ENCODE measurements at places on chromosomes 16 and 17. TPM values are rescaled to one million over a fixed set of nuclear protein-coding genes. Genes with fewer than 3 reads are reported as not detected.

DNA sequence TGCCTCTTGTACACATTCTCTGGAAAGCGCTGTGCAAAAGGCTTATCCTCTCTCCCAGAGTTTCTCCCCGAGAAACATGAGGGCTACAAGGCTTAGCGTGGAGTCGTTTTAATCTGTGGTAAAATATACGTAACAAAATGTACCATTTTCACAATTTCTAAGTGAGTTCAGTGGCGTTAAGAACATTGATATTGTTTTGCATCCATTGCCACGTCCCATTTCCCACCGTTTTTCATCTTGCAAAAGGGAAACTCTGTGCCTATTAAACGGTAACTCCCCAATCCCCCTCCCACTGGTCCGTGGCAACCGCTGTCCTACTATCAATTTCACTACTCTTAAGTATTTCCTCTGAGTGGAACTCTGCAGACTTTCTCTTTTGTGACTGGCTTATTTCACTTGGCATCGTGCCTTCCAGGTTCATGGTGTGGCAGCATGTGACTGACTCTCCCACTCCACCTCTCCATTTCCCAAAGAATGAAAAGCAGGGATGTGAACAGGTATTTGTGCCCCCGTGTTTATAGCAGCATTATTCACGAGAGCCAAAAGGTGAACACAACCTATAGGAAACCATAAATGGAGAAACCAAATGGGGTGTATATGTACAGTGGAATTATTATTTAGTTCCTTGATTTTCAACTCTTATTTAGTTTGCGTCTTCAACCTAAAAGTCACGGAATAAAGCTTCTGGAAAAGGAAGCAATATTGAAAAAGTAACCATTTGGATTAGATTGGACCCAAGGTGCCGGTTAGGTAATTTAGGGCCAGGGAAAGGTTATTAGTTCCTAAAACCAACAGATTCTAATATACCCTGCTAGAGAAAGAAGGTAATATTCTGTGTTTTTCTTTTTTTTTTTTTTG lies 1.1 kb upstream of the USP32 start:
- ATAC-seq = no peak

- no peak for ATAC-seq
These were observed 4.1 kb upstream of the TBX2 start for GRCh38 chr17:61395409-61395982.

- no peak for ATAC-seq
These were observed 475.1 kb downstream of the WWOX start for GRCh38 chr16:78574571-78574970.

The CTDNEP1 gene
- 50.8 TPM for total RNA-seq

The LRRC37B gene
- total RNA-seq = 23.5 TPM

GRCh38 chr16:56637814-56638750 lies at the start of gene MT1A:
MT1A (plus strand) TSS chr16:56638666; CDS start chr16:56638739, 73 bp downstream.
- peak; percentile 84 for ATAC-seq

The IGF2BP1 gene
- not detected for total RNA-seq

DNA sequence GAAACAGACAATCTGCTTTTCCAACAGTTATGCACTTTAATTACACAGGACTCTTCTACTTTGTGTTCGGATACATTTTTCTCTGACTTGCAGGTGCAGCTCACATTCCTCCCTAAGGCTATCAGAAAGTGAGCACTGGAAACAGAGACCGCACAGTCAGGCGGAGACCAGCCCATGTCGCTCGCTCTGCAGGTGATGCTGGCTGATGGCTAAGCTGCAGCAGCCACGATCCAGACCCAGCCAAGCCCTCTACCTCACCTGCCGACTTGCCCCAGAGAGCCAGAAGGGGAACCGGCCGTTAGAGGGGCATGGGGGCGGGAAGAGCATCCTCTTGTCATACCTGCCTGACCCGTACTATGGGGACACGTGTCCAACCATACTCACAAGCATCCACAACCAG lies 33.8 kb downstream of the MAP1LC3B start:
- no peak for ATAC-seq

The BCAR1 gene
- 37.1 TPM for total RNA-seq

DNA sequence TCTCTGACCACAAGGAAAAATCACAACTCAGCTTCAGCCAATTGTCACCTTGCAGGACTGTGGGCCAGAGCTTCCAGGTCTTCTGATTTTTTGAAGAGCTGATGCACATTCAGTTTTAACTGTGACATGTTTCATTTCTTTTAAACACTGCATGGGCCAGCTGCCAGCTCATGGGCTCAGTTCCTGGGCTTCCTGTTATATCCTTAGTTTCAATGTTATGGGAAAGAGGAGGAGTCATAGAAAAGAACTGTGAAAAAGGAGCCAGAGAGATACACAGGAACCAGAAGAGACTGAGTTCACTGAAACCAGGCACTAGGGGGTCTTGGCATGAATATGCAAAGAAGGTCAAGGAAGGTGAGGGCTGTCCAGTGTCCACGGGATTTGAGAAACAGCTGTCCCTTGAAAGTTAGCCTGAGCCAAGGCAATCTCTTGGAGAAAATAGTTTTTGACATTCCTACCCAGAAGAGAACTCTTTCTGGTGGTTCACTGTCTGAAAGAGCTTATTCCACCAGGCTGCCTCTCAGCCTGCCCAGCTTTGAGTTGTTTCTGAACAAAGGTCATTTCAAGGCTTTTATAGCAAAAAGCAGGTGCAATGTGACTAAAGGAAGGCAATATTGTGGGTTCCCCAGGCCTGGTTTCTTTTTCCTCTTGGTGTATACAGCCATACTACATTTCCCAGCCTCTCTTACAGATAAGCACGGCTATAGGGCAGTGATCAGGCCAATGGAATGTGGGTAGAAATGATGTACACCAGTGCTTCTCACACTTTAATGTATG lies 10.5 kb downstream of the PDILT start:
- no peak for ATAC-seq

GRCh38 chr17:76415786-76416185 lies 31.4 kb downstream of the SPHK1 start:
- ATAC-seq = no peak

- ATAC-seq = no peak
These were observed 74.5 kb downstream of the RPGRIP1L start for GRCh38 chr16:53629151-53629550.

DNA sequence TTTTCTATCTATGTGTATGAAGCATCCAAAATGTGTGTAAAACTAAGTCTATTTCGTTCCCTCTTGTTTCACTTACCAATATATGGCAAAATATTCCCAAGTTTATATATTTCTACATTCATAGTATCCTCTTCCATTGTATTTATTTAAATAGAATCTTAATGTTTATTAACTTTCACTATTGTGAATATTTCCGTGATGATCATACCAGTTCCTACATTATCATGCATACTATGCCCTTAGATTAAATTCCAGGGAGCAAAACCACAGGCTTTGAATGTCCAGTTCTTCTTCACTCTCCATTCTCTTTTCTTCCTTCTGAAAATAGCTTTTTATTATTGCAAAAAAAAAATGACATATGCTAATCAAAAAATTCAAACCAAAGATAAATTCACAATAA lies 4.0 kb downstream of the MAP2K6 start:
- ATAC-seq = no peak

GRCh38 chr16:3164121-3164991 lies 23.6 kb upstream of the OR1F1 start:
- ATAC-seq = no peak

GRCh38 chr17:55768936-55769624 lies 18.2 kb downstream of the PCTP start:
- no peak for ATAC-seq

The WFDC1 gene
- total RNA-seq = 53.1 TPM

DNA sequence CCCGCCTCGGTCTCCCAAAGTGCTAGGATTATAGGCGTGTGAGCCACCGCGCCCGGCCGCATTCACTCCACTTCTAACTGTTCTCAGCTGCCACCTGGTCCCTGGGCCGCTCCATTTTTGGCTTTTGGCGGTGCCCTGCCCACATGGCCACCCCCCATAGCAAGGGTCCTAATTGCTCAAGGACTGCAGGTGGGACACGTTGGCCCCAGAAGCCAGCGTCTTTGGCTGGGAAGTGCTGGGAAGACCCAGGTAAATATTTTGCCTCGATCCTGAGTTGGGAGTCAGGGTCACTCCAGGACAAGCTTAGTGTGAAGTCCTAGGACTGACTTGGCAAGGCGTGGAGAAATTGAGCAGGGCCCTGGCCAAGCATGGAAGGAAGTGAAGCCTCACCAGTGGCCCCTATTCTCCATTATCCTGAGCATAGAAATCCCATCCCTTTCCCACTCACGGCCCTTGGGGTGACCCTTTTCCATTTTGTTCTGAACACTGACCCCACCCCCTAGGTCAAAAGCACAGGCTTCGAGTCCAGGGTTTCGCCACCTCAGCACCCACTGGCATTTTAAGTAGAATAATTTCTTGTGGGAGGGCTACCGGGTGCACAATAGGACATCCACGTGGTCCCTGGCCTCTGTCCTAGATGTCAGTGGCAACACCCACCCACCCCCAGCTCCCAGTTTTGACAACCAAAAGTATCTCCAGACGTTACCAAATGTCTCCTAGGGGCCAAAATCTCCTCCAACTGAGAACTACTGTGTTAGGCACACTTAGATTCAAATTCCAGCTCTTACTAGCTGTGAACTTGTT lies 5.9 kb upstream of the WDR81 start:
- no peak for ATAC-seq

- no peak for ATAC-seq
These were observed 19.0 kb downstream of the SOX8 start for GRCh38 chr16:1000608-1001007.
